Kasumi-1 (cell line): ENCODE measurements at places on chromosomes 3 and 15.

DNA sequence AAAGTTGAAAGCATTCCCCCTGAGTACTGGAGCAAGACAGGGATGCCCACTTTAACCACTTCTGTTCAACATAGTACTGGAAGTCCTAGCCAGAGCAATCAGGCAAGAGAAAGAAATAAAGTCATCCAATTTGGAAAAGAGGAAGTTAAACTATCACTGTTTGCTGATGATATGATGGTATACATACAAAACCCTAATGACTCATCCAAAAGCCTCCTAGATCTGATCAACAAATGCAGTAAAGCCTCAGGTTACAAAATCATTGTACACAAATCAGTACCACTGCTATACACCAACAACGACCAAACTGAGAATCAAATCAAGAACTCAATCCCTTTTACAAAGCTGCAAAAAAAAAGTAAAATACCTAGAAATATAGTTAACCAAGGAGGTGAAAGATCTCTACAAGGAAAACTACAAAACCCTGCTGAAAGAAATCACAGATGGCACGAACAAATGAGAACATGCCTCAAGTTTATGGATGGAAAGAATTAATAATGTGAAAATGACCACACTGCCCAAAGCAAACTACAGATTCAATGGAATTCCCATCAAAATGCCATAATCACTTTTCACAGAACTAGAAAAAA, 40.3 kb downstream of the RPL39L start:
- peak; percentile 54 for DNase-seq

DNA sequence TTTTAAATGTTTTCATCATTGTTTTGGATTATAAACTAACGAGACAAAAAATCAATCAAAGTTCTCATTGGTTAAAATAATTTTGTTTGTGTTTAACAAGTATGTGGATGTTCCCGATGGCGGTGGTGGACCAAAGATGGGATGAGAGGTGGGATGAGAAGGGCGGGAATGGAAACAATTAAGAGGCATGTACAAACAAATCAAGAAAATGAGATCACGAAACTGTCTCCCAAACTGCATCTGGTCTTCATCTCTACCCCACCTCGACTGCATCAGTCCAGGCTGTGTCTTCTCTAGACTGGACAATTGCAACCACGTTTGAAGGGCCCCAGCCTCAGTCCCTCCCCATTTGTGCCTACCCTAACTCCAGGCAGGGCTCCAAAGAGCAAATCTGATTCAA, 56.1 kb downstream of the SLC12A8 start:
- DNase-seq, result no peak

GRCh38 chr3:70882104-70882503, 569.7 kb upstream of the MDFIC2 start:
- DNase-seq, result no peak

GRCh38 chr15:79140846-79141570, 50.4 kb upstream of the RASGRF1 start:
- no peak for DNase-seq

- DNase-seq, result no peak
Measured at GRCh38 chr3:136818191-136818768, 646 bp upstream of the SLC35G2 start.
